ENCODE measurements at places on chromosomes 7 and 10. TPM values are rescaled to one million over a fixed set of nuclear protein-coding genes. Genes with fewer than 3 reads are reported as not detected.

Gene MYPN
- total RNA-seq, result 2.0 TPM

Gene SLC26A5
- not detected for total RNA-seq

Gene WDR86
- 0.26 TPM for total RNA-seq

Gene FERD3L
- not detected for total RNA-seq

Gene CPN1
- 0.19 TPM for total RNA-seq

Gene ASIC3
- 10.5 TPM for total RNA-seq

Gene SKAP2
- total RNA-seq, result 13.5 TPM

Gene ODAD2
- not detected for total RNA-seq

Gene ZNF25
- 2.2 TPM for total RNA-seq

Gene HBP1
- total RNA-seq, result 16.7 TPM

Gene DLX5
- not detected for total RNA-seq

Gene HOXA11
- 0.56 TPM for total RNA-seq

Gene PRLHR
- not detected for total RNA-seq

Gene GPC2
- total RNA-seq, result 0.39 TPM

Gene VIPR2
- 0.06 TPM for total RNA-seq

Gene GIMAP7
- total RNA-seq, result not detected

Gene C10orf67
- total RNA-seq, result 0.09 TPM

Gene SFMBT2
- total RNA-seq, result 8.8 TPM

Gene MMP21
- not detected for total RNA-seq

Gene MSMB
- not detected for total RNA-seq

Gene TRIL
- total RNA-seq, result not detected

Gene STAM
- 28.1 TPM for total RNA-seq

Gene SPDYE6
- total RNA-seq, result not detected

Gene WEE2
- not detected for total RNA-seq

Gene PRRT4
- 0.26 TPM for total RNA-seq

Gene IL15RA
- 2.3 TPM for total RNA-seq

Gene SFTPA1
- not detected for total RNA-seq

Gene CALHM2
- 4.8 TPM for total RNA-seq

Gene CDCA7L
- total RNA-seq, result 19.3 TPM

Gene CFAP43
- 0.61 TPM for total RNA-seq

Gene GPR22
- not detected for total RNA-seq

Gene SKIDA1
- 1.2 TPM for total RNA-seq

Gene TMEM184A
- total RNA-seq, result 8.8 TPM

Gene SPDYE5
- total RNA-seq, result not detected
